CD4-positive, alpha-beta T cell treated with Interleukin-17A for 4 hours (primary cell): ENCODE measurements at places on chromosomes 16 and 17.

DNA sequence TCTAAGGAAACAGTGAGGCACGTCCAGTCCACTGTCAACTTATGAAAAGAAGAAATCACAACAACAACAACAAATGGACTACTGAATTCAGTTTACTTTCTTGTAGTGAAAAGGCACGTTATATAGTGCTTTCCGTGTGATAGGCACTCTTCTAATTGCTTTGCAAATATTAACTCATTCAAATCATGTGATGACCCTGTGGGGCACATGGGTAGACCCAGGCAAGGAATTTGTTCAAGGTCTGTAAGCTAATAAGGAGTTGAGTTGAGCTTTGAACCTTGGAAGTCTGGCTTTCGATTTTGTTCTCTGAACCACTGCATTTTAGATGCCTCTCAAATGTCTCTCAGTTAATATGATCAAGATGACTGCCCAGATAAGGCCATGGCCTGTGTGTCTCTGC is 295.1 kb upstream of the RBFOX1 start:
- DNase-seq: no peak

GRCh38 chr17:77478281-77478680 is 337.5 kb downstream of the SEC14L1 start:
- DNase-seq: no peak

- DNase-seq: no peak
Measured at GRCh38 chr17:65446043-65446442, 115.4 kb downstream of the AXIN2 start.

GRCh38 chr16:15636392-15636873 is 6.5 kb downstream of the MARF1 start:
- peak; percentile 49 for DNase-seq

- DNase-seq: no peak
Measured at GRCh38 chr17:50615828-50616227, 18.9 kb upstream of the ABCC3 start.

DNA sequence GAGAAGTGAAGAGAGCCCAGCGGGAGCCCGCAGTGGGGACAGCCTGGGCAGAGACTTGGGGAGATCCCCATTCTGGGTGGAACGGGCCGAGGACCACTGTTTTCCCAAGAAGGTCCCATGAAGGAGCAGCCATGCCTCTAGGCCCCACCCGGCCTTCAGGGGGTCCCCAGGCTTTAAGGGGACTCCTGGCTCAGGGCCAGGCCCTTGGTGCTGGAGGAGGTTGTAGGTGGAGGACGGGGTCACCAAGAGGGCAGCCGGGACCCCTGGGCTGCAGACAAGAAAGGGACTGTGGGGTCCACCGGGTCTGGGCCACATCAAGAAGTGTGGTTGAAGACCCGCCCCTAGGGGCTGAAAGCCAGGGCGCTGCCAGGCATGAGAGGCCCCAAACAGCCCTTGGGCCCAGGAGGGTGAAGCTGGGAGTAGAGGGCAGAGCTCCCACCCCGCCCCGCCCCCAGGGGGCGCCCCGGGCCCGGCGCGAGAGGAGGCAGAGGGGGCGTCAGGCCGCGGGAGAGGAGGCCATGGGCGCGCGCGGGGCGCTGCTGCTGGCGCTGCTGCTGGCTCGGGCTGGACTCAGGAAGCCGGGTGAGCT is at the start of gene PRSS21:
Gene PRSS21, plus strand, starts transcription at position 487 of the 589 bp plus-strand sequence. Its CDS starts 32 bp downstream, at position 519.
- DNase-seq: peak; percentile 53

DNA sequence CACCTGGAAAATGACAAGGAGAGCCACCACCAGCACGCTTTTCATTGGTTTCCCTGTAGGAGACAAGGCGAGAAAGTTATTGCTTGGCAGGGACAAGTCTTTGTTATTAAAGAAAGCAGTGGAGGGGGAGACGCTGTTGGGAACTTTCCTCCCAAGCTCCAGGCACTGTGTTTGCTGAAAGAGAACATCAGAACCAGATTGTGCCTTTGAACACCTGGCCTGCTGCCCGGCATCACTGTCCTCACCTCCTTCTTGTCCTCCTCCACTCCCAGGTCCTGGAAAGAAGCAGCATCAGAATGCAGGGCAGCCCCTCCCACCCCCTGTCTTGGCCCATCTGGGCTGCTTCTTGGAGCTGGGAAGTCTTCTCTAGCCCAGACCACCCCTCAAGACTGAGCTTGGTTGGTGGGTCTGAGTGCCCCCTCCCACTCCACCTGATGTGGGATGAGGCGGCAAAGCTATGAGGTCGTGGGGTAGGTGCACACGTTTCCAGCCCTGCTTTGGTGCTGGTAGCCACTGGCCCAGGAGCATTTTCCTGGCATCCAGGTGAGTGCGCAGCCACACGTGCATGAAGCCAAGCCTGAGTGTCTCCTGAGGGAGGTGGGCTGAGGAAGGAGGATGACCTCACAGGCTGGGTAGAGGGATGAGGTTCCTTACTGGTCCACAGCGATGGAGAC is 6.2 kb downstream of the CCR7 start:
- DNase-seq: no peak

GRCh38 chr17:34850023-34850422 is 111.2 kb downstream of the CCT6B start:
- no peak for DNase-seq

GRCh38 chr16:11520442-11520841 is 66.3 kb downstream of the LITAF start:
- DNase-seq: no peak

- no peak for DNase-seq
Measured at GRCh38 chr16:58456193-58456592, 43.8 kb upstream of the NDRG4 start.

GRCh38 chr16:63187638-63188037 is 1151.4 kb upstream of the CDH8 start:
- DNase-seq: no peak

DNA sequence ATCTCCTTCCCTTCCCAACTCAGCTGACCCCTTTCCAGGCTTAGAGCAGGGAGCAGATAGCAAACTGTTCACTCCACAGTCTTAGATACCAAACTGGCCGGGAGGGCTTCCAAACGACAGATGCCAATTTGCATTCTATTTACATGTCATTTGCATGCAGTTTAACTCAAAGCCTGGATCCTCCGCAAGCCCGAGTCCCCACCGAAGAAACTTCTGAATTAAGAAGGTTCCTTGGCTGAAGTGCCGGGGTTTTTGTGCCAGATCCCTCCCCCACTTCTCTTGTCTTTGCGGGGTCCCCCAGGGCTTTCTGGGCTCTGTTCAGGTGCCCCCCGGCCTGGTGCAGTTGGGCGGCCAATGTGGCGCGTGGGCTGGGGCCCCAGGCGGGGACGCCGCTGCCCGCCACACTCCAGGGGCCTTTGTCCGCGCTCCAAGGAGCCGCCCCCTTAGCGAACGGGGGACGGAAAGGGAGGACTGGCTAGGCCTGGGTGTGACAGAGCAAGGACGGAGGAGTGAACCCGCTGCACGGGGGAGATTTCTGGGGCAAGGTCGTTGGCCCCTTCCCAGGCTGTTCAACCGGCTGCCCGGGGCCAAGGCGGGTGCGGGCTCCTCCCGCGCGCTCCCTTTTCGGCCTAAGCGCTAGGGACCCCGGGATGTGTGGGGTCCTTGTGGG is 1.2 kb downstream of the GPRC5B start:
- peak; percentile 20 for DNase-seq

GRCh38 chr16:22675745-22676540 is 138.0 kb upstream of the HS3ST2 start:
- no peak for DNase-seq

GRCh38 chr17:59004338-59005111 is 102.2 kb downstream of the TRIM37 start:
- DNase-seq: peak; percentile 78

DNA sequence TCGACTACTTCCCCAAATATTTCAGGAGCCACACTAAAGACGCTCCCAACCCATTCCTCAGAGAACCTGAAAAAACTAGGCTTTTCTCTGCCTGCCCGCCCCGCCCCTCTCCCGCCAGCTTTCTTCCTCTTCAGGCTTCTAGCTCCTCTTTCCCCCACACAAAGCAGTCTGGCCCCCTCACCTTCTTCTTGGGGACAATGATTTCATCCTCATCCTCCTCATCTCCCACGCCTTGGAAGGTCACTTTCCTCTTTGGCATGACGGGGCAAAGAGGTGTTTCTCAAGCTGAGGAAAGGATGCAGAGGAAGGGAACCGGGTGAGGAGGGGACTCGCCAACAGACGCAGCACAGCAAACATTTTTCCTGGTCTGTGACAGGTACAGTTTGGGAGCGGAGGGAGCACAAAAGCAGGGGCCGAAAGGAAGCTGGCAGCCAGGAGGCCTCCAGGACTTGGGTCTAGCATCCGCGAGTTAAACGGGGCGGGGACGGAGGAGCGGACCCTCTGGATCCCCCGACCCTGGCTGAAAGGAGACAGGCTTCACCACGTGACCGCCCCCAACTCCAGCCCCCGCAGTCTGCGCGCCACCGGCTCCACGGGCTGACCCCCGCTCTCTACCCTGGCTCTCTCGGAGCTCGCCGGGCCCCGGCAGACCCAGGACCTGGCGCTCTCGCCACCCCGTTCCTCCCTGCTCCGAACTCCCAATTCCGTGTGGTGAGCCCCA is 525 bp downstream of the CD2BP2 start:
- peak; percentile 23 for DNase-seq

GRCh38 chr16:78209951-78210661 is 110.7 kb downstream of the WWOX start:
- DNase-seq: no peak

DNA sequence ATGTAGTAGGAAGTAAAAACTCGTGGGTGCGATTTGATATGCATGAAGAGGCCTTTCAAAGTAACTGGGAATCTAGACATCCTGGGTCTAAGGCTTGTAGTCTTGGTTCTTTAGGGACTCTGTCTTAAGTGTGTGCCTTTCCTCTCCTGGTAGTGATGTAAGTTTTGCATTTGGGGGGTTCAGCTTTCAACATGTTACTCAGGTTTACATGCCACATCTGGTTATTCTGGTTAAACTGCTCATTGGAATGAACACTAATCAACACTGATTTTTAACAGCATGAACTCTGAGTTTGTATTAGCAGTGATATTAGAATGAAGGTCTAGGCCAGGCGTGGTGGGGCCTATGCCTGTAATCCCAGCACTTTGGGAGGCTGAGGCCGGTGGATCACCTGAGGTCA is 15.1 kb downstream of the PGS1 start:
- DNase-seq: no peak

GRCh38 chr17:44536090-44536953 is 21.0 kb upstream of the FZD2 start:
- DNase-seq: no peak

- DNase-seq: no peak
Measured at GRCh38 chr16:79844603-79845002, 244.1 kb upstream of the MAF start.

GRCh38 chr17:73795730-73796129 is 151.5 kb upstream of the SDK2 start:
- no peak for DNase-seq

GRCh38 chr17:58083491-58084316 is 485 bp downstream of the DYNLL2 start:
- peak; percentile 74 for DNase-seq

DNA sequence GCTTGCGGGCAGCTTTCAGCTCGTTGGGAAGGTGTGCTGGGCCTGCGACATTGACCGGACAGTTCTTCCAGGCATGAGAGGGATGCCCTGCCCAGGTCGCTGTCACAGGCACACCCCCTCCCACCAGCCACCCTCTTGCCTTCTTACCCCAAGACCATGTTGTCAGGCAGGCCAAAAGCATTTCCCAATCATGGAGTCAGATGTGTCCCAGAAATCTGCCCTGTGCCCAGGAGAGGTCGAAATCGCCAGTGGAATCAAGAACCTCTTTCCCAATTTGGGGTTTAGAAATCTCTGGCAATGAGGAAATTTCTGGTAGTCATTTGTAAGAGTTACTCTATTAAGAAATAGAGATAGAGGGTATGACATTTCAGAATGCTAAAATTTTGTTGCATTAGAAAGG is 177.1 kb downstream of the RAB11FIP4 start:
- no peak for DNase-seq

- peak; percentile 97 for DNase-seq
Measured at GRCh38 chr17:7841396-7841914, 7.4 kb downstream of the KDM6B start.

- no peak for DNase-seq
Measured at GRCh38 chr16:58548378-58548777, 33.1 kb downstream of the SETD6 start.

GRCh38 chr16:12130691-12131290 is 154.3 kb downstream of the SNX29 start:
- DNase-seq: no peak

GRCh38 chr17:1478418-1478817 is 14.1 kb downstream of the MYO1C start:
- DNase-seq: no peak

DNA sequence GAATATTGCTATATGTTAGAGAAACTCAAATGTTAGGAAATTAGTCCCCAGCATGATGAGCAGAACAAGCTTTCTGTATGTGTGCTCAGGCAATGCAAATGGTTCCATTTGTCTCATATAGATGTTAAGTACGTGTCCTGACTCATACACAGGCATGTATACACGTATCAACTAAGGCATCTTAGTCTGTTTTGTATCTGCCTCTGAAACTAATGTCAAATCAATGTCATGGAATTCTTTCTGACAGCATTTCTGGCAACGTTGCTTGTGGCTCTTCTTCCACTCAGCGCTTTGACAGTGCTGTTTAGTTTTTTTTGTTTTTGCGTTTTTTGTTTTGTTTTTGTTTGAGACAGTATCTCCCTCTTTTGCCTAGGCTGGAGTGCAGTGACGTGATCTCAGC is 111.9 kb downstream of the CNTNAP4 start:
- DNase-seq: no peak

DNA sequence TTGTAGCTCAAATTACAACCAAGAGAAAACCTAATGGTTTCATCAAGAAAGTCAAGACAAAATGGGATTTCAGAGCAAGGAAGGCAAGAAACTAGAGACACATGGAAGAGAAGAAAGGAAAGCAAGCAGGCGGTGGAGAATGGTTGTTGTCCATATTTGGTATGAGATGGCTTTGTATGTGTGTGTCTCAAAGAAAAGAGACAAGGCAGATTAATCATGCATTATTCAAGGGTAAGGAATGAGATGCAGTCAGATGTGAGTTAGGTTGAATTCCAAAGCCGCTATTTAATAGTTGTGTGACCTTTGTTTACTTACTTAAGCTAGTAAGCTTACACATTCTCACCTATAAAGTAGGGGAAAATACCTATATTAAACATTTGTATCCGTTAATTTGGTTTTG is 1029.6 kb downstream of the CDH11 start:
- no peak for DNase-seq

GRCh38 chr17:57120814-57121213 is 35.8 kb downstream of the AKAP1 start:
- DNase-seq: no peak

- DNase-seq: no peak
Measured at GRCh38 chr16:86975445-86975844, 341.7 kb downstream of the C16orf95 start.

GRCh38 chr17:82173351-82174041 is 39.1 kb downstream of the CCDC57 start:
- no peak for DNase-seq

- DNase-seq: peak; percentile 21
Measured at GRCh38 chr17:39634384-39634871, 2.5 kb upstream of the STARD3 start.
